Stomach (tissue), 19 donors: ENCODE measurements at places on chromosomes 5 and 9. TPM values are rescaled to one million over a fixed set of nuclear protein-coding genes. Genes with fewer than 3 reads are reported as not detected.

GRCh38 chr5:31656806-31657205 is 17.9 kb downstream of the PDZD2 start:
- DNase-seq, result no peak

DNA sequence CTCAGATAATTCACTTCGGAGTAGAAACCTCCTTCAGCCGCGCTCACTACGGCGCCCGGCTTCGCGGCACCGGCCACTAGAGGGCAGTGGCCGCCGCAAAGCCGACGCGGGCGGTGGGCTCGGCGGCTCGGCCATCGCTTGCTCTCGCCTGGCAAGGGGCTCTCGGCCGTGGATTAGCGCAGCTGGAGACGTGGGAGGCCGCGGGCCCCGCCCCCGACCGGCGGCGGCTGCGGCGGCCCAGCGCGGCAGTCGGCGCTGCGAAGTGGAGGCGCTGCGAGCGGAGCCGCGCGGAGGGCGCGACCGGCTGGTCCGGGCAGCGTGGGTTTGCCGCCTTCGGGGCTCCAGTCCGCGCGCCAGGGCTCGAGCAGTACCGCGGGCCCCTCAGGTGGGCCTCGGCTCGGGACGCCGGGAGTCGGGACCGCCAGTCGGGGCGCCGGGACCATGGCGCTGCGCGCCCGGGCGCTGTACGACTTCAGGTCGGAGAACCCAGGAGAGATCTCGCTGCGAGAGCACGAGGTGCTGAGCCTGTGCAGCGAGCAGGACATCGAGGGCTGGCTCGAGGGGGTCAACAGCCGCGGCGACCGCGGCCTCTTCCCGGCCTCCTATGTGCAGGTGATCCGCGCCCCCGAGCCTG is at the start of gene SNX18:
TSS of gene SNX18 (plus strand) at position 248 of the 634 bp plus-strand sequence. CDS start at position 442, 194 bp downstream.
- peak; percentile 98 for DNase-seq

The ANKHD1 gene
- 141 TPM for total RNA-seq

GRCh38 chr5:163384669-163385068 is 52.7 kb upstream of the CCNG1 start:
- DNase-seq, result no peak

DNA sequence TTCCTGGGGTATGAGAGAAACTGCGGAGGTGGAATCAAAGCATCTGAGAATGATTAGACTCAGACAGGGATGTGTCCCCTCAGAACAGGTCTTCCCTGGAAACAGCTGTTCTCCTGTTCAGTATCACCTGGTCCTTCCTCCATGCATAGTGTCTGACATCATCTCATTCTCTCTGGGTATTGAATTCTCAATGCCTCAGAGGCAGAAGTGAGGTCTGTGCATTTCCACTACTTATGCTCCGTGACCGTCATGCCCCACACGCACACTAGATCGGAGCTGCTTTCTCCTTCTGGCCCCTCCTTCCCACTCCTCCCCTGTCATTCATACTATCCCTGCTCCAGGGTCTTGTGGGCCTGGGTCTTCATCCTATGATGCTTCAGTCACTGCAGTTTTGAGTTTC is 61.4 kb upstream of the DAB2IP start:
- DNase-seq, result no peak

DNA sequence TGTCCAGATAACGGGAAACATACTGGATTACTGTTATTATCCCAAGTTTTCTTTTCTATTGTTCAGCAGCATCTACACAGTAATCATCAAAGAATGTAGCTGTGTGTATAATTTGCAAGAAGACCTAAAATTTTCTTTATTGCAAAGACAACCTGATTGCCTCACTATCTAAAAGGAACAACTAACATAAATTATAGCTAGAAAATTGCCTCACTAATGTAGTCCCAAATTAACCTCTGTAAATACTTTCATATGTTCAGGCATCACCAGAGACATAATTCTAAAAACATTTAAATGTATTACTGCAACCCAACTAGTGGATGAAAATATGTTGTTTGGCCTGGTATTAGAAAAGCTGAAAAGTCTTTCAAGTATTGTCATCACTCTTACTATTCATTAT is 275.4 kb downstream of the CDH12 start:
- DNase-seq, result no peak

GRCh38 chr5:76153271-76153670 is 70.1 kb downstream of the SV2C start:
- DNase-seq, result no peak
